ENCODE measurements at places on chromosomes 16 and 17.

DNA sequence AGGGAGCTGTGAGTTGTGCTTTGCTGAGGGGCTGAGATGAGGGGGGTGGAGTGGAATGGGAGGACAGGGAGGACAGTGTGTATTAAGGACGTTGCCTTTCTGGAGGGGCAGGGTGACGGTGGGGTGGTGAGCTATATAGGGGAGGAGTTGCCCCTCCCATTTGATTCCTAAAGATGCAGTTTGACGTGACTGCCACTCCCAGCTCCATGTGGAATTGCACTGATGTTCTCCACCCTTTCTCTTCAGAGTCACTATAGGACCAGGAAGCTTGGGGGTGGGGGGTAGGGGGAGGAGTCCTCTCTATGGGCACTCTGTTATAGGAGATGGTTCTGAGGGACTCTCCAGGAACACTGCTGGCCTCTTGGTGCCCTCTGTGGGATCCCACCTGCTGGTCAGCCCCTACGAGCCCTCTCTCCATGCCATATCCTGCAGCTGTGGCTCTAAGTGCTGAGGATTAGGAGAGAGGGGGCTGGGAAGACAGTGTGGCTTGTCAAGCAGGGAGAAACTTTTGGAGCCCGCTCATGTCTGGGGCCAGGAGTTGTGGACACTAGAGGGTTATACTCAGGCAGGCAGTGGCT, 3.8 kb upstream of the NGFR start:
- DNase-seq: no peak

GRCh38 chr16:72859581-72859980, 188.3 kb downstream of the ZFHX3 start:
- DNase-seq: no peak

DNA sequence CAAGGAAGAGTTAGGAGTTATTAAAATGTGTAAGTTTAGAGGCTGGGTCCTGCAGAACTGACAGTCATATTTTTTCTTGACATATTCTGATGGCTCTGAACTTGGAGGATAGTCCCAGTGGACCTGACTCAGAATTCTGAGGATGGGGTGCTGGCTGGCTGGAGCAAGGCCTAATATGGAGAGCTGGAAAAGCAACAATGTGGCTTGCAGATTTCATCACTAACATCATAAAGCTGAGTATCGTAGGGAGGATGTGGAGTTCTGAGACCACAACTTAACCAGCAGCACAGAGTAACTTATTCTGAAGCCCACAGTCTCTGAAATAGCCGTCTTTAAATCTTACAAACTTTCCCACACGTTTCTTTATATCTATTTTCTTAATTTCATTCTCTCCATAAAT, 2.3 kb downstream of the KRTAP1-5 start:
- DNase-seq: no peak

DNA sequence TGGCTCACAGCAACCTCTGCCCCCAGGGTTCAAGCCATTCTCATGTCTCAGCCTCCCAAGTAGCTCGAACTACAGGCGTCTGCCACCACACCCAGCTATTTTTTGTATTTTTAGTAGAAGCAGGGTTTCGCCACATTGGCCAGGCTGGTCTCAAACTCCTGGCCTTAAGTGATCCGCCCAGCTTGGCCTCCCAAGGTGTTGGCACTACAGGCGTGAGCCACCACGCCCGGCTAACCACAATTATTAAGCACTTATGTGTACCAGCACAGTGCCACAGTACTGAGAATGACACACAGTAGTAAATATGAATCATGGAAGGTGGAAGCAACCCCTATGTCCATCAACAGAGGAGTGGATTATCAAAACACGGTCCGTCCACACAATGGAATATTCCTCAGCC, 49.8 kb downstream of the COTL1 start:
- no peak for DNase-seq

GRCh38 chr16:81457326-81458133, 12.9 kb downstream of the CMIP start:
- no peak for DNase-seq

DNA sequence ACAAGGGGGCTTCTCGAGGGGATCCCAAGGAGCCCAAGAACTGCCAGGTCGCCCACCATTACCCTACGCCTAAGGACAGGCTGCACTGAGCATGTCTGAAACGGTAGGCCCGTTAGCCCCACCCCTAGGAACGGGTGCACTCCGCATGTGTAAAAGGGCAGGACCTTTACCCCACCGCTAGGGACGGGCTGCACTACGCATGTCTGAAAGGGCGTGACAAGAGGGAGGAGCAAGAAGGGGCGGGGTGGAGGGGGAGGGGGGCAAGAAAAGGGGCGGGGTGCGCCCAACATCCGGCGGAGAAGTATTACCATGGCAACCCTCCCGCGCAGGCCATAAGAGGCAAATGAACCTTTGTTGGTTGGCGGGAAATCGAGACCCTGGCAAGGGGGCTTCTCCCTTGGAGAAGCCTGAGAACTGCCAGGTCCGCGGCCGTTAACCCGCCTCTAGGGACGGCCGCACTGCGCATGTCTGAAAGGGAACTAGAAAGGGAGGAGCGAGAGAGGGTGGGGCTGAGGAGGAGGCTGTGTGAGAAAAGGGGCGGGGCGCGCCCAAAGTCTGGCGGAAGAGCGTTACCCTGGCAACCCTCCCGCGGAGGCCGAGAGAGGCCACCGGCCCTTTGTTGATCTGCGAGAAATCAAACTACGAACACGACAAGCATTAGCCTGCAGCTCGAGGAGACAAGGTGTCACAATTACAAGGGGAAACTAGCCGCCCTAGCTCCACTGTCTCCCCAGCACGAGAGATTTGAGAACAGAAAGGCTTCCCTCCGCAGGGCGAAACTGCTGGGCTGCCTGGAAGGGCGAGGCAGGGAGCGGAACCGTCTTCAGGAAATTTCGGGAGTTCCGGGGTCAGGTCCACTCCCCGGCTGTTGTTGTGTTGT, 2046.8 kb downstream of the TP53TG3F start:
- no peak for DNase-seq

DNA sequence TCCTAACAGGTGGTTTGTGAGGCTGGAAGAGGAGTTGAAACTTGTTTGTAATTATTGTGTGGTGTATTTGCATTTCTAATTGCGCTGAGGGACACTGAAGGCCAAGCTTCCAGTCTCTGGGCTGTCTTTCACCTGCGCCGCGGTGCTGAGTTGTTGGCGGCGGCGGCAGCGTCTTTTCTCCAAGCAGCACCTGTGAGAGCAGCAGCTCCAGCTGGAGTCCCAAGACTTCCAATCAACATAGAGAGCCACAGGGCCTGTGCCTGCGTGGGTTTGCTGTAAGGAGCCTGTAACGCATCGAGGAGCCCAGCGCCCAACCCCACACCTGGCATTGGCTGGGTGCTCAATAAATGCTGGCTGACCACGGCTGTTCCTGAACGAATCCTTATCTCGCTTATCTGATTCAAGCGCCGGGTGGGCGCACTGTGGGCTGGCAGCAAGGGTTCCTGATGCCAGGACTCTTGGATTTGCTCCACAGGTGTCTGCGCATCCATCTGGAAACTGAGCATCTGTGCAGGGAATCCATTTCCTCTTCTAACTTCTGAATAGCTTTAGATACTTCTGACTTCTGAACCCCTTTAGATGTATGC, 138.1 kb downstream of the ASIC2 start:
- no peak for DNase-seq

DNA sequence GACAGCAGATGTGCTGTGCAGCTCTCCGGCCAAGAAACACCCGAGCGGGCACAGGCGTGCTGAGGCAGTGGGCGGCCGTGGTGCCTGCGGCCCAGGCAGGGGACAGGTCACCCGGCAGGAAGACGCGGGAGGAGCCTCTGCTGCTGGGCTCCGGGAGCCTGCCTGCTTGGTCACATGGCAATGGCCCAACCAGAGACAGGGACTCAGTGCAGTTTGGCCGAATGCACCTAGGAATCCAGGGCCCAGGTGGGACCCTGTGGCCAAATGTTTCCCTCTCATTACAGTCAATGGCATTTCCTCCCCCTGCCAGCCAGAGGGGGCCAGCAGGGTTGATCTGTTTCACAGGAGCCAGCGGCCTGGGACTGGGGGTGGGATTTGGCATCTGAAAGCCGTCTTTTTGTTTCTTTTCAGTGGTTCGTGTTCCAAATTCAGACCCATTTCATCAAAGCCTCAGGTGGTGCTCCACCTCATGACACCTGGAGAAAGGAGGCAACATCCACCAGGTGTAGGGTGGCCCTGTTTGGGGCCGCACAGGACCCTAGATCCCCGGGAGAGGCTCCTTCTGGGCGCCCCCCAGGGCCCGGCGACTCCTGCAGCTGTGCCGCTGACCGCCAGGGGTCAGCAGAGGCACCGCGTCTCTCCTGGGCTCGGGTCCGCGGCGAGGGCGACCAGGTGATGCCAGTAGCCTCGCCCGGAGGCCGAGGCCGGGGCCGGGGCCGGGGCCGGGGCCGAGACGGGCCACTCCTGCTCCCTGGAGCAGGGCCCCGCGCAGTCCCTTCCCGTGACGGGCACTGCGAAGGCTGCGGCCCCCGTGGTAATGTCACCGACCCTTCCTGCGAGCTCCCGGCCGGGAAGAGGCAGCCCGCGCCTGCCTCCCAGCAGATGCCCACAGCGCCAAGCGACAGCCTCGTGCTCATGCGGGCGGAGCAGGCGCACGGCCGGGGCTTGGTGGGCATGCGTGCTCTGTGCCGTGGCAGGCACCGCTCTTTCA, 118.5 kb downstream of the C16orf78 start:
- DNase-seq: no peak

DNA sequence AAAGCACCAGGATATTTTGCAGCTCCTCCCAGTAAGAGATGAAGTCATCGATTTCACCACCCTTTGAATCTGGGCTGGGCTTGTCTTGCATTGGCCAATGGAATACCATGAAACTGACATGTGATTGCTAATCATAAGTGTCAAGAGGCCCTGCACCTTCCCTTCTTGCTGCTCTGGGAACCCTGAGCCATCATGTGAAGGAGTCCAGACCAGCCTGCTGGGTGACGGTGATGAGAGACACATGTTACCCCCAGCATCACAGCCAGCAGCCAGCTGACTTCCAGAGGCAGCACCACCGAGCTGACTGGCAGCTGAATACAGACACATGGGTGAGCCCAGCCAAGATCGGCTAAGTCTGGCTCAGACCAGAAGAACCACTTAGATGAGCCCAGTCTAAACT, 43.6 kb upstream of the CACNG4 start:
- DNase-seq: no peak

DNA sequence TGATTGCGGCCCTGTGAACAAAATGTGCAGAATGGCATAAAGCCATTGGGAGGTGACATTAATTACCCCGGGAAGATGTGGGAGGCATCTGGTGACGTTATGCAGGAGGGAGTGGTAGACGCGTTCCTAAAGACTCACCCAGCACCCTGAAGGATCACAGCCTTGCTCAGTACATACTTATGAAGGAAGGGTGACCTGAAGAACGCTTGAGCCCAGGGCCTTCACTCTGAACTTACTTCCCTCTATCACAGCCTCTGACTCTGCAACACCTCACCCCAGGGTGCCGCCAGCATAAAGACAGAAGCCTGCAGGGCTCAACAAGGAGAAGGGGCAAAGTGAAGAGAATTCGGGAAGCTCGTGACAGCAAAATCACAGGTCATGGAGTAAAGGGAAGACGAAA, 9.4 kb downstream of the MFSD6L start:
- no peak for DNase-seq

- DNase-seq: no peak
Measured at GRCh38 chr17:50219939-50220465, 18.6 kb upstream of the COL1A1 start.

DNA sequence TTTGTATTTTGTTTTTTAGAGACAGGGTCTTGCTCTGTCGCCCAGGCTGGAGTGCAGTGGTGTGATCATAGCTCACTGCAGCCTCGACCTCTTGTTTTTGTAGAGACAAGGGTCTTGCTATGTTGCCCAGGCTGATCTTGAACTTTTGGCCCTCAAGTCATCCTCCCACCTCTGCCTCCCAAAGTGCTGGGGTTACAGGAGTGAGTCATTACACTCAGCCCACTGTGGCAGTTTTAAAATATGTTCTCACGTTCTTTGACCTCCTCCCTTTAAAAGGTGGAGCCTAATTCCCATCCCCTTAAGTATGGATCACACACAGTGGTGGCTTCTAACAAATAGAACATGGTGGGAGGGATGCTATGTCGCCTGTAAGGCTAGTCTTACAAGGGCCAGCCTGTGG, 67.7 kb downstream of the ZDHHC7 start:
- DNase-seq: no peak

- DNase-seq: no peak
Measured at GRCh38 chr16:50902457-50902856, 160.6 kb downstream of the CYLD start.

GRCh38 chr17:42034059-42034458, 14.2 kb downstream of the NKIRAS2 start:
- no peak for DNase-seq

- DNase-seq: no peak
Measured at GRCh38 chr16:89693289-89693731, 6.8 kb downstream of the CDK10 start.

GRCh38 chr16:82695806-82696205, 69.0 kb downstream of the CDH13 start:
- no peak for DNase-seq

DNA sequence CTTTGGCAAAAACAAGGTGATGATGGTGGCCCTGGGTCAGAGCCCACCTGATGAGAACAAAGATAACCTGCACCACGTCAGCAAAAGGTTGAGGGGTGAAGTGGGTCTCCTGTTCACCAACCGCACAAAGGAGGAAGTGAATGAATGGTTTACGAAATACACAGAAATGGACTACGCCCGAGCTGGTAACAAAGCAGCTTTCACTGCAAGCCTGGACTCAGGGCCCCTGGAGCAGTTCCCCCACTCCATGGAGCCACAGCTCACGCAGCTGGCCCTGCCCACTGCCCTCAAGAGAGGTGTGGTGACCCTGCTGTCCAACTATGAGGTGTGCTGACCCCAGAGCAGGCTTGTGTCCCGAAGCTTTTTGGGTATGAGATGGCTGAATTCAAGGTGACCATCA, 29.7 kb upstream of the DLX4 start:
- DNase-seq: no peak

DNA sequence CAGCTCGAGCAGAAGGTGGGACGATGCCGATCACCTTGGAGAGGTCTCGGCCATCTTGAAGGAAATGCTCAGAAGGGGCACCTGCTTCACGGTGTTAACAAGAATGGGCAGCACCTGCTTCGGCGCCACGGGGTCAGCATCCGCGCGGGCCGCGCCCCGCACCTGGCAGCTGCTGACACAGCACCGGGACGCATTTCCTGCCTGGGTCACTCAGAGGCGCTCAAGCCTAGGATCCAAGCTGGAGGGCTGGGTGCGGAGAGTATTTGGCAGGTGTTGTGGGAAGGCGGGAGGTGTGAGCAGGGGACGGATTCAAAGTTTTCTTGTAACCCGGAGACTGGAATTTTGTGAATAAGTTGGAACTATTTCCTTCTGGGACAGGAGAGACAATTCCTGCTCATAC, 39.3 kb upstream of the AKTIP start:
- DNase-seq: no peak

- DNase-seq: no peak
Measured at GRCh38 chr17:13152501-13152900, 134.7 kb upstream of the ELAC2 start.

Measured in SIG-M5 (cell line).